Heart right ventricle (tissue), 16 donors: ENCODE measurements at places on chromosomes 4 and X. TPM values are rescaled to one million over a fixed set of nuclear protein-coding genes. Genes with fewer than 3 reads are reported as not detected.

DNA sequence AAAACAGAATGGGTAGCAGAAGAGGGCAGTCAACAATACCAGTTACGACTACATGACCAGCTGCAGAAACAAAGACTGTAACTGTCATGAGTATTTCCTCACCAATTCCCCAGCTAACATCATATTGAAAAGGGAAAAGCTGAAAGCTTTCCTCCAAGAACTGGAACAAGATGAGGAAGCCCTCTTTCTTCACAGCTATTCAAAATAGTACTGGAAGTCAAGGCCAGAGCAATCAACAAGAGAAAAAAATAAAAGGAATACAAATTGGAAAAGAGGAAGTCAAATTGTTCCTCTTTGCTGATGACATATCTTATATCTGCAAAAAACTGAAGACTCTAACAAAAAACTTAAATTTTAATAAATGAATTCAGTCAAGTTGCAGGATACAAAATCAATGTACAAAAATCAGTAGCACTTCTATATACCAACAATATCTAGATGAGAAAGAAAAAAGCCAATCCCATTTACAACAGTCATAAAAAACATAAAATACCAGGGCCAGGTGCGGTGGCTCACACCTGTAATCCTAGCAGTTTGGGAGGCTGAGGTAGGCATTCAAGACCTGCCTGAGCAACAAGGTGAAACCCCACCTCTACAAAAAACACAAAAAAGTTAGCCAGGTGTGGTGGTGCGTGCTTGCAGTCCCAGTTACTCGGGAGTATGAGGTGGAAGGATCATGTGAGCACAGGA, 125.4 kb downstream of the ATP8A1 start:
- no peak overlapping the region for H3K4me3 ChIP-seq
- H3K27ac ChIP-seq: no peak overlapping the region
- no peak for DNase-seq
- H3K4me1 ChIP-seq: peaks cover 9% of the 10 kb centered on the region

Gene RS1
- not detected for total RNA-seq

Gene CCKAR
- not detected for total RNA-seq

GRCh38 chrX:11447418-11447817, 154.2 kb downstream of the AMELX start:
- H3K27ac ChIP-seq: no peak overlapping the region
- no peaks in the 10 kb centered on the region for H3K4me1 ChIP-seq
- H3K4me3 ChIP-seq: no peak overlapping the region
- no peaks in the 10 kb centered on the region for H3K27me3 ChIP-seq
- H3K36me3 ChIP-seq: no peaks in the 10 kb centered on the region

Gene MMRN1
- 3.9 TPM for total RNA-seq

Gene LRP2BP
- 1.6 TPM for total RNA-seq

GRCh38 chr4:24666316-24666715, 82.0 kb upstream of the DHX15 start:
- no peaks in the 10 kb centered on the region for H3K4me1 ChIP-seq
- no peaks in the 10 kb centered on the region for H3K36me3 ChIP-seq
- no peak overlapping the region for H3K4me3 ChIP-seq
- DNase-seq: no peak
- H3K27ac ChIP-seq: no peak overlapping the region

DNA sequence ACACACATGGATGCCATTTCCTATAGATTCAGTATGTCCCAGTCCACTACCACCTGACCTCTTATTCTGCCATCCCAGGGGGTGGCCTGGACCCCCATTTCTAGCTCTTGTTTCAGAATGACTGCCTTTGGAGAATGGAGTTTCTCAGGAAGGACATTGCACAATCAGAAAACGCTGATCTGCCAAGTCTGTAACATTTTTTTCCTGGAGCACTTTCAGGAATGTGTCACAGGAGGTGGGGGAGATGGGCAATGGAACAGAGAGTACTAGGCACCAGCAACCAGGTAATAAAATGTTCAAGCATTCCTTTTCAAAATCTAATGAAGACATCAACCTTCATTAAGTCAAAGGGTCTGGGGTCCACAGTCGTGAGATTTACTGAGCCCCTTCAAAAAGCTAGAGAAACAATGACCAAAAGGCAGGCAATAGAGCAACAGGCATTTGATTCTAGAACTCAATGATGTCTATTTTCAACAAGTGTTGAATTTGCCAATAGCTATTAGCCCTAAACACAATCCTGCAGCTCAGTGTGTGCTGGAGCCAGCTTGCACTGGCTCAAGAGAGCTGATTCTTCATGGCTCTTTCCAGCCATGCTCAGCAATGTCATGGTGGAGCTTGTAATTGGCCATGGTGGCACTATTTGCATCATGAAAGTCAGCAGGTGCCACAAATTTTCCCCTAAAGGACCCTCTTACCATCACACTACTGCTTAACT, 87.1 kb downstream of the KDR start:
- peak; percentile 18 for DNase-seq
- no peaks in the 10 kb centered on the region for H3K36me3 ChIP-seq
- no peaks in the 10 kb centered on the region for H3K27me3 ChIP-seq
- no peak overlapping the region for H3K4me3 ChIP-seq

Gene F8A2
- total RNA-seq: not detected

DNA sequence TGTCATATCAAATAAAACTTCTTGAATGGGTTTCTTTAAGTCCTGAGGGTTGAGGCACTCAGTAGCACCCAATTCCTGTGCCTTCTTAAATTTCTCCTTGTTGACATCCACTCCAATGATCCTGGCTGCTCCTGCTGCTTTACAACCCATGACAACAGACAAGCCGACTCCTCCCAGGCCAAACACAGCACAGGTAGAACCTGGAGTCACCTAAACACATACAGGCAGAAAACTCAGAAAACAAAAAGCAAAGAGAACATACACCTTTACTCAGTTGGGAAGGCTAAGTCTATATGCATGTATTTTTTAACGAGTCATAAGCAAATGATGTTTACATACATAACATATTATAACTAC, 10.3 kb downstream of the ADH6 start:
- DNase-seq: no peak
- peaks cover 4% of the 10 kb centered on the region for H3K4me1 ChIP-seq
- no peak overlapping the region for H3K4me3 ChIP-seq

- DNase-seq: no peak
- H3K27me3 ChIP-seq: no peaks in the 10 kb centered on the region
- H3K4me3 ChIP-seq: no peak overlapping the region
- H3K27ac ChIP-seq: no peak overlapping the region
Measured at GRCh38 chrX:53479301-53479700, 45.1 kb upstream of the HSD17B10 start.

DNA sequence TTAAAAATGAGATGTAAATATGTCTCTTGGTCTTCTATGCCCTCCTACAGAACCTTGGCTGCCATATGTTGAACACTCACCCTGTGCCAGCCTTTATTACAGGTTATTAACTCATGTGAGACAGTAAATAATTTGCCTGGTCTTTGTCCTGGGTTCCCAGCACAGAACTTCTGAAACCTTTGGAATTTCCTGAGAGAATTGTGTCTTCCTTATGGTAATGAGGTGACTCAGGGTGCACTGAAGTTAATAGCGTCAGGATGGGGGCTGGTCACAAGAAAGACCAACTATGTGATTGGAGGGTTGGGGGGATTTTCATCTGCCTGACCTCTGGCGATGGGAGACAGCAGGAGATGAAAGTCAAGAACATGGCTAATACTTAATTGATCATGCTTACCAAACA, 289.8 kb upstream of the STS start:
- no peaks in the 10 kb centered on the region for H3K4me1 ChIP-seq
- no peak overlapping the region for H3K27ac ChIP-seq
- H3K27me3 ChIP-seq: no peaks in the 10 kb centered on the region
- DNase-seq: no peak

DNA sequence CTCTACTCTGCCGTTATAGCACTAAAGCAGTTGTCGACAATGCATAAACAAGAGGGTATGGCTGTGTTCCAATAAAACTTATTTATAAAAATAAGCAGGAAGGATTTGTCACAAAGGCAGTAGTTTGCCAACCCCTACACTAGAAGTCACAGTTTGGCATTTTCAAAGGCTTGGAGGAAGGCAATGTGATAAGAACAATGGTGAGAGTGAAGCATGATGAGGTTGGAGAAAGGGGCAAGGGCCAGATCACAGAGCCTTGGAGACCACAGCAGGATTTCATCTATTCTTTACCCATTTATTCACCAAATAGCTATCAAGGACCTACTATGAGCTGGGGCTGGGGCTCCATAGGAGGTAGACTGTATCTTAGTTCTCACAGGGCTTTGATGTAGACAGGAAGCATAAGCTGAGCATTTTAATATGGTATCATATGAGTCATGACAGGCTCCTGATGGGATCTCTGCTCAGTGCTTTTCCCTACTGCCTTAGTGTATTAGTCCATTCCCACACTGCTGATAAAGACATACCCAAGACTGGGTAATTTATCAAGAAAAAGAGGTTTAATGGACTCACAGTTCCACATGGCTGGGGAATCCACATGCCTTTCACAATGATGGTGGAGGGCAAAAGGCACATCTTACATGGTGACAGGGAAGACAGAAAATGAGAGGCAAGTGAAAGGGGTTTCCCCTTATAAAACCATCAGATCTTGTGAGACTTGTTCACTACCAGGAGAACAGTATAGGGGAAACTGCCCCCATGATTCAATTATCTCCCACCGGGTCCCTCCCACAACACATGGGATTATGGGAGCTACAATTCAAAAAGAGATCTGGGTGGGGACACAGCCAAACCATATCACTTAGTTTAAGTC, 58.9 kb downstream of the PPM1K start:
- no peak overlapping the region for H3K27ac ChIP-seq
- no peak for DNase-seq
- H3K36me3 ChIP-seq: no peaks in the 10 kb centered on the region
- peaks cover 27% of the 10 kb centered on the region for H3K4me1 ChIP-seq
- no peaks in the 10 kb centered on the region for H3K27me3 ChIP-seq
- H3K4me3 ChIP-seq: no peak overlapping the region

Gene ASMT
- total RNA-seq: not detected

- H3K27ac ChIP-seq: peak overlapping the region; percentile 82
- H3K4me1 ChIP-seq: no peaks in the 10 kb centered on the region
- no peaks in the 10 kb centered on the region for H3K36me3 ChIP-seq
Measured at GRCh38 chrX:45202171-45202570, 1.5 kb upstream of the DIPK2B start.

DNA sequence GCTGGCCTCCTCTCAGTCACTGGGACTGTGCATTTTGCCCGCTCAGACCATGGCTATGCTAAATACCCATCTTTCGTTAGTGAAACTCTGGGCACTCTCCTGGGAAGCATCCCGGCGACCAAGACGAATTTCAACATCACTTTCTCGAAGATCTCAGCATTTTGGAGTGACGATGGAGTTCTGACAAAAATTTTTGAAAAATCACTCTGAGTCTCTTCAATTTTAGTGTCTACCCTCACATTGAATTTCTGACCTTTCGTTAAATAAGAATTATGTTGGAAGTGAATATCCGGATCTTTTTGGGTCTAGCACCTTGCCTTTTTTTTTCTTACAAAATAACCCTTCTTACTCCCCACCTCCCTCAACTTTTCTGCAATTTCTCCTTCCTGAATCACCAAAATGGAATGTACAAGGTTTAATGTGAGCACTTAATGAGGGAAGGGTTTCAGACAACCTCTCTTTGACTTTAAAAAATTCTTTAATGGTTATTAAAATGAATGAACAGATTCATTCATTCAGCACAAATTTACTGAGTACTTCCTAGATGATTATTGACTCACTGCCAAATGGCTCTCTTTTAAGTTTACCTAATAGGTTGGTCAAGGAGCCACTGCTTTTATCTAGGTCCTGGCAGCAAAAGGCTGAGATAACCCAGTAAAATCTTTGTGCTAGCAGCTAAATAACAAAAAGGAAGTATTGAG, 746 bp upstream of the AADAT start:
- no peak overlapping the region for H3K27ac ChIP-seq
- H3K27me3 ChIP-seq: no peaks in the 10 kb centered on the region
- H3K4me3 ChIP-seq: peak overlapping the region; percentile 69
- H3K36me3 ChIP-seq: peaks cover 24% of the 10 kb centered on the region
- no peak for DNase-seq
- peaks cover 8% of the 10 kb centered on the region for H3K4me1 ChIP-seq

DNA sequence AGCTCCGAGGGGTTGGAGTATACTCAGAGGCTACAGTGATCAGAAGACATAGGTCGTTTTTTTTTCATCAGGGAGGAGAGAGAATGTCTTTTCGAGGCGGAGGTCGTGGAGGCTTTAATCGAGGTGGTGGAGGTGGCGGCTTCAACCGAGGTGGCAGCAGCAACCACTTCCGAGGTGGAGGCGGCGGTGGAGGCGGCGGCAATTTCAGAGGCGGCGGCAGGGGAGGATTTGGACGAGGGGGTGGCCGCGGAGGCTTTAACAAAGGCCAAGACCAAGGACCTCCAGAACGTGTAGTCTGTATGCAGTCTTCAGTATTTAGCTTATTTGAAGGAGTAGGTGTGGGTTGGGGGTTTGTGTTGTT, 500 bp downstream of the GAR1 start:
- H3K4me1 ChIP-seq: peaks cover 8% of the 10 kb centered on the region
- no peaks in the 10 kb centered on the region for H3K36me3 ChIP-seq
- peak; percentile 15 for DNase-seq
- peak overlapping the region; percentile 69 for H3K27ac ChIP-seq

DNA sequence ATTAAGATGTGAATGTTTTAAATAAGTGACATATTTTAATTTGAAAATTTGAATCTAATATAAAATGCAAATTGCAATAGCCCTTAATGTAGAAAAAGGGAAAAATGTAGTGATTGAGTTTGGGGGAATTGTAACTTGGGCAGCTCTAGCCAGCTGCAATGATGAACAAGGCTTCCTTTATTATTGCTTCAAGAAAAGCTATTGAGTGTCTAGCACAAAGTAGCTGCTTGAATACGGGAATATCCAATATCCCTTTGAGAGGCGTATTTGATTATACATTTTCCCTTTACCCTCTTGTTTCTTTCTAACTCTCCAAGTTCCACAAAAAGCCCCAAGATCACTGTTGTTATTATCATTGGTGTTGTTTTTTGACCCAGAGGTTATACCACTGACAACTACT, 21.8 kb downstream of the IL1RAPL1 start:
- no peak overlapping the region for H3K4me3 ChIP-seq
- DNase-seq: no peak
- H3K4me1 ChIP-seq: no peaks in the 10 kb centered on the region

- H3K4me3 ChIP-seq: no peak overlapping the region
- no peak for DNase-seq
- no peaks in the 10 kb centered on the region for H3K4me1 ChIP-seq
- H3K27me3 ChIP-seq: no peaks in the 10 kb centered on the region
- H3K27ac ChIP-seq: no peak overlapping the region
Measured at GRCh38 chrX:131136776-131137175, 78.6 kb downstream of the ARHGAP36 start.

DNA sequence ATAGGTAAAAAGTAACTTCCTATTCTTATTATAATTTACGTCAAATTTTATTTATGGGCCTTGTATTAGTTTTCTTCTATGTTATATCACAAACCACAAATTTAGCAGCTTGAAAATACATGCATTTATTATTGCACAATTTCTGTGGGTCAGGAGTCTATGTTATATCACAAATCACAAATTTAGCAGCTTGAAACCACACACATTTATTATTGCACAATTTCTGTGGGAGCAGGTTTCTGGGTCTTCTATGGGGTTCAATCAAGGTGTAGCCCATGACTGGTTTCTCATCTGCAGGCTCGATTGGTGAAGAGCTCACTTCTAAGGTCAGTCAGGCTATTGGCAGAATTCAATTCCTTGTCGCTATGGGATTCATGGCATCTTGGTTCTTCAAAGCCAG, 332.7 kb upstream of the HAND2 start:
- no peak overlapping the region for H3K4me3 ChIP-seq
- peaks cover 4% of the 10 kb centered on the region for H3K4me1 ChIP-seq
- no peaks in the 10 kb centered on the region for H3K36me3 ChIP-seq
- H3K27ac ChIP-seq: no peak overlapping the region
